ENCODE measurements at places on chromosomes 7 and 10.

DNA sequence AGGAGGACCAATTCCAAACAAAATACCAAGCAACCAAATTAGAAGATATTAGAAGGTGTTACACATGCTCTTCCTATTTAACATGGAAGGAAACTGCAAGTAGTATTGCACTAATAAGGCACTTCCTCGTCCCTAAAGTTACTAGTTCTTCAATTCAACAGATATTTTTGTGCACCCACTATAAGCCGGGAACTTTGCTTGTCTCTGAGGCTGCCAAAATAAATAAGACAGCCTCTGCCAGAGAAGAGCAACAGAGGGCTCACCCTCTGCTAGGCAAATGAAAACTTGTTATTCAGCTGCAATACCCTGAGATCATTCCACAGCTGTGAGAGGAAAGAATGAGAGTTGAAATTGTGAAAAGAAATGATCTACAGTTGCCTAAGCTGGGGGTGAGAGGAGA is 37.4 kb upstream of the GSAP start:
- no peak for DNase-seq

DNA sequence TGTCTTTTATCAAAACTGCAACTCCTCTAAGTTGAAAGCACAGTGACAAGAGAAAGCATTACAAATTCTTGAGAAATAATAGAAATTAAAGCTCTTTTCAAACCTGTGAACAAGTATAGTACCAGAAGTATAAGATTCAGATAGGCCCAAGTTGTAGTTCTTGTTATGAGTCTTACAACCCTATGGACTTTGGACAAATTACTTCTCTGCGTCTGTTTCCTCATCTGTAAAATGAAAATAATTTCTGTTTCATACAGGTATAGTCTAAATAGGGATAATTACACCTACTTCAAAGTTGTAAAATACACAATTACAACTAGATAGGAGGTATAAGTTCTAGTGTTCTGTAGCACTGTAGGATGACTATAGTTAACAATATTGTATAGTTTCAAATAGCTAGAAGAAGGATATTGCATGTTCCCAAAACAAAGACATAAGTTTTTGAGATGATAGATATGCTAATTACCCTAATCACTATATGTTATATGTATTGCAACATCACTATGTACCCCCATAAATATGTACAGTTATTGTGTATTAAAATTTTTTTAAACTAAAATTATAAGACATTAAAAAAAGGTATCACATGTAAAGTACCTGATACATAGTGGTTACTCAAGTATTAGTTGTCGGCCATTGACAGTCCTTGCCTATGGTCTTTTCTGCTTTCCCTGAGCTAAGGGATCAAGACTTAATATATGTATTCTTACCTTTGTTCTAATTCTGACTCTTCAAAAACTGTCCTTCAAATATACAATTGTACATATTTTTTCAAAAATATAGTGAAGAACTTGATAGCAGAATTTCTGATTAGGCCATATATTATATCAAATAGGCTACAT is 1.8 kb upstream of the WASL start:
- DNase-seq, result no peak

DNA sequence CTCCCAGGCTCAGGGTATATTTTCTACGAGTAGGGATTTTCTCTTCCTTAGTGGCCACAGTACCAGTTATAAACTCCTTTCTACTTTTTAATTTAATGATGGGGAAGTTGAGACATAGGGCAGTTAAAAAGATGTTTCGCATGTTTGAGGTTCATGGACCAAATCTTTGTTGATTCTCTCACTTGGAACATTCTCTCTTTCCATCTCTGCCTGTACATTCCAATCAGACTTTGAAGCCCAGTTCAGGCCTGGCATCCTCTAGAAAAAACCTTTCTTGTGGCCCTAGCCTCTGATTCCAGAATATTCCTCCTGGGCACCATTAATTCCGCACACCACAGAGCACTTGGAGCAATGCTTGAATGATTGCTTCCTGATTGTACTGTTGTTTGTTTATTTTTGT is 18.5 kb downstream of the SLC13A4 start:
- no peak for DNase-seq

DNA sequence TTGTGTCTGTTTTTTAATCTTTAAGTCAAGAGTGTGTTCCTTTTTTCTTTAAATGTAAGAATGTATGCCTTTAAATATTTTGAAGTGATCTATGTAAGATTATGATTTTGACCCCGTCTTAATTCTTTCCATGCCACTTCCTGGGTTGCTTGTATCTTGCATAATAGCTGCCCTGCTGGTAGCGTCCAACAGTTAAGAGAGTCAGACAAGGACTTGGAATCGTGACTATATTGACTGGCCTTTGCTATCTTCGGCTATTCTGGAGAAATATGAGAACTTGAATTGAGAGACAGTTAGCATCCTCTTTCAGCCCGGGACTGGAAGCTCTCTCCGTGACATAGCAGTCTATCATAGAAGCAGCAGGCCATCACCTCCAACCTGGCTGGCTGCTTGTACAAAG is 13.0 kb downstream of the NRP1 start:
- no peak for DNase-seq

- DNase-seq, result no peak
Measured at GRCh38 chr10:121722665-121723064, 124.4 kb upstream of the FGFR2 start.

DNA sequence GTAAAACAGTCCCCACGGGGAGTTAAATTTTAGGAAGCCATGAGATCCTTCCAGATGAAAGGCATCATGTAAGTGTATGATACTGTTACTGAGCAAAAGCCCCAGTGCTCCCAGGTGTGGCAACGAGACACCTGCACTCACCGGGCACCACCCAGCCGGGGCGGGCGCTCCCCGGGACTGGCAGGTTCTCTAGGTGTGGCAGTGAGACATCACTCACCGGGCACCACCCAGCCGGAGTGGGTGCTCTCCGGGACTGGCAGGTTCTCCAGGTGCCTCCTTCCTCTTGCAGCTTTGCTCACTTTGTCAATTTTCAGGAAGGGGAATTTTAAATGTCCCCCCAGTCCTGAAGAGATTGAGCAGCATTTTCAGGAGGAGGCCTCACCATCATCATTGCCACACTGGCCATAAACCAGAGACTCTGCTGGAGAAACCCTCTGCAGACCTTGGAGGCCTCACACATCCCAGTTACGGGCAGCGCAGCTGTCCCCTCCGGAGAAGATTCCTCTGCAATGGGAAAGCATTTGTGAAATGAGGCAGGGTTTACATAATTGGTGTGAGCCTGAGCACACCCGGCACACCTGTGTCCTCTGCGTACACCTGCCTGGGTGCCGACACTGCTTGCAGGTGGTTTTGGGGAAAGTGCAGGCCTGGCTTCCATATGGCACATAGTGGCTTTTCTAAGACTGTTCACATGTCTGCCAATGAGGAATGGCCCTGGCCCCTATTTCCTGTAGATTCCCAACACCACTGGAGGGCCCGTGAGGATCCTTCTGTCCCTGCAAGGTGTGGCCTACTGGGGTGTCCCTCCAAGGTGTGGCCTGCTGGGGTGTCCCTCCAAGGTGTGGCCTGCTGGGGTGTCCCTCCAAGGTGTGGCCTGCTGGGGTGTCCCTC is 191.4 kb downstream of the EBF3 start:
- no peak for DNase-seq

DNA sequence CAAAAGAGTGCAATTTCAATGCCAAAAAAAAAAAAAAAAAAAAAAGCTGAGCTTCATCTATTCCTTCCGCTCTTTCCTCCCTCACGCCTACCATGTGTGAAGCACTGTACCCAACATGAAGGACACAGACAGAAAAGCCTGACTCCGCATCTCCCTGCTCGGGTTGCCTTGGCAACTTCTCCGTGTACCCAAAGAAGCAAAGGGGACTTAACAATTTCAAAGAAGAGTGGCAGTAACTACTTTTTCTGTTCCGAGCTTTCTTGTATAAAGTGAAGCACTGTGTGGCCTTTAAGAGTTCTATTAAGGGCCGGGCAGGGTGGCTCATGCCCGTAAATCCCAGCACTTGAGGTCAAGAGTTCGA is 177.7 kb downstream of the PRKCQ start:
- DNase-seq, result no peak

DNA sequence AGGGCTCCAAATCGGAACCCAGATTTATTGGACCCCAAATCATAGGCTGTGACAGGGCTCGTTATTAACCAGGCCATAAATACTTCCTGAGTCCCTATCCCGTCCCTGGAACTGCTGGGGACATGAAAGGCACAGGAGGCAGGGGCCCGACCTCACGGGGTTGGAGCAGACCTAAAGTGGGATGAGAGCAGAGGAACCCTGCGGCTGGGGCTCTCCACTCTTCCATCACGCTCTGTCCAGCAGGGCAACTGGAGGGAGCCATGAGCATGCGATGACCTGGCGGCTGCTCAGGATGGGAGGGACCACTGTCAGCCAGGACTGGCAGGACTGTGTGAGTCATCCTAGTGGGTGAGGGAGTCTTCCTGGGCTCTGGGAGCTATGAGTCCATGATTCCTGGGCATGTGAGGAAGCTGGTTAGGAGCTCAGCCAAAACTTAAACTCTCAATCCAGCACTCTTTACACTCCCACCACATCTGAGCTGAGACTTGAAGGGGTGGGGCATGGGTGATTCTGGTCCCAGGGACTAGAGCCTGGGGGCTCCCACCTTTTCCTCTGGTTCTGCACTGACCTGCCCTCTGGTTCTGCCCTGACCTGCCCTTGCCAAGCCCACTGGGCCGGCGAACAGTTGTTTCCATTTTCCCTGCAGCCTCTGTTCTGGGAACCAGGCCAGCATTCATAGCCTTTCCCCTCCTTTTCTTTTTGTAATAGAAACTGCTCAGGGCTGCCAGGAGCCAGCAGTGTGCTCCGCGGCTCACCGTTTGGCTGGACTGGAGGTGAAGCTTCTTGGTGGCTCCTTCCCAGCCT is 47.1 kb downstream of the SYPL1 start:
- peak; percentile 97 for DNase-seq

DNA sequence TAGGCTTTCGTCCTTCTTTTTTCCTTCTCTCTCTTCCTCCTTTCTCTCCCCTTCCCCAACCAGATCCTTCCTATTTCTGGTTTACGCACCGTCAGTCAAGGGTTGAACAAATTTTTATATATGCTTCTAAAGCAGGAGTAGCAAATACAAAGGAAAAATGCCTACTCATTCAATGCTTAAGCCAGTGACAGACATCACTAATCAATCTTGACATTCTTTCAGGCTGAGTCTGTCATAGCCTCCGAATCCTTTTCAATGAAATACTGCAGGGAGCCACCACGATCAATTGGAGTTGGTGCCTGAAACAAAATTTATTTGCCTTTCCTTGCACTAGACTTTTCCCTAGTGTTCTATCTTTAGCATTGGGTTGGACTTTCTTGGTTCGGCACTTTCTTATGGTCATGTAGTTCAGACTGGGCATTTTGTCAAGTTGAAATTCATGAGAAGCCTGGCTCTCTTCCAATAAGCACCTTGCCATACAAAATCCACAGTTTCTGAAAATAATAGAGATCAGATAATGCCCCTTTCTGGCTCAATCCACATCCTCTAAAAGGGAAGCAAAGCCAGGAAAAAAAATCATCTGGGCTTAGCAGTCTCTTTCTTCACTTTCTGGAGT is 239.5 kb upstream of the PLXNA4 start:
- DNase-seq, result no peak
